ENCODE measurements at places on chromosomes 6 and 20.

DNA sequence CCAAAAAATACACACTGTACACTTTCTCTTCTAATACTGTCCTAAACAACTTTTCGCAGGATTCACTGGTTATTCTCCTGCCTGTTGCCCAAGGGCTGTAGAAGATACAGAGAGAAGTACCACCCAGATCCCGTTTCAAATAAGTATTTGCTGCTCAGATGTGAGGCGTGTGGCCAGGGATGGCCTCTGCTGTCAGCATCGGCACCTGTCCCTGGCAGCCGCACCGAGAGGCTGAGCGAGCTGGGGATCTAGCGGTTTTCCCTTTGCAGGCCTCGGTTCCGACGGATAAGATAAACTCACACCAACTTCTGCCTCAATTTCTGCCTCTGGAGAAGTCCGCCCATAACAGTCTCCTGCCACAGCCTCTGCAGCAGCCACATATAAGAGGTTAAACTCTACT is 685.2 kb upstream of the AGPAT4 start:
- no peak for DNase-seq

DNA sequence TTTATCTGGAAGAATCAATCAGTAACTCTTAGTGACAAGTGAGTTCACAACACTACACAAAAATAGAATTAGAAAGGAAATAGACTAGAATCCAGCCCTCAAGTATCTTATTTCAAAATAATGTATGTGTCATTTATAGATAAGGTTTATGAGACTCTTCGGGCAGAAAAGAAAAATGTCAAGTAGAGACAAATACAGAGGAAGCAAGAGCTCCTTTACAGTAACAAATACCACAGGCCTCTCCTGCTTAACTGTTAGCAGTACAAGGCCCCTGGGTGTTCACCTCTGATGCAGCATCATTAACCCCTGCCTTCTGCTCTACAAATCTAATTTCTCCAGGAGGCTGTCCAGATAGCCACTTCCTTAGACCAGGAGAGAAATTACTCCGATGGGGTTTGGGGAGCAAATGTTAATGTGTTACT is 76.7 kb downstream of the UBE3D start:
- no peak for DNase-seq

DNA sequence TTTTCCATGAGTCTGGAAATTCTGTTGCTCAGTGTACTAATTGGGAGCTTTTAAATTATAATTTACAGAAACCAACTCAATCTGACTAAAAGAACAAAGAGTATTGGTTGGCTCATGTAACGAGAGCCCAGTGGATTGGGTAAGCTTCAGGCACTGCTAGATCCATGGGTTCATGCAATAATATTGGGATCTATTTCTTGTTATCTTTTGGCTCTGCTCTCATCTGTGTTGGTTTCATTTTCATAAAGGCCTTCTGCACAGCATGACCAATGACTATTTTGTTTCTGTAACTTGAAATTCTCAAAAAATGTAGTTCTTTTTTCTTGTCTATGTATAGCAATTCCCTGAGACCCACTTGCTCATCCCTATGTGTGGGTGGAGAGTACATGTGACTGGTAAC is 12.0 kb downstream of the SLC2A10 start:
- no peak for DNase-seq

GRCh38 chr6:89640804-89641203 is 2.3 kb upstream of the LYRM2 start:
- DNase-seq = no peak

DNA sequence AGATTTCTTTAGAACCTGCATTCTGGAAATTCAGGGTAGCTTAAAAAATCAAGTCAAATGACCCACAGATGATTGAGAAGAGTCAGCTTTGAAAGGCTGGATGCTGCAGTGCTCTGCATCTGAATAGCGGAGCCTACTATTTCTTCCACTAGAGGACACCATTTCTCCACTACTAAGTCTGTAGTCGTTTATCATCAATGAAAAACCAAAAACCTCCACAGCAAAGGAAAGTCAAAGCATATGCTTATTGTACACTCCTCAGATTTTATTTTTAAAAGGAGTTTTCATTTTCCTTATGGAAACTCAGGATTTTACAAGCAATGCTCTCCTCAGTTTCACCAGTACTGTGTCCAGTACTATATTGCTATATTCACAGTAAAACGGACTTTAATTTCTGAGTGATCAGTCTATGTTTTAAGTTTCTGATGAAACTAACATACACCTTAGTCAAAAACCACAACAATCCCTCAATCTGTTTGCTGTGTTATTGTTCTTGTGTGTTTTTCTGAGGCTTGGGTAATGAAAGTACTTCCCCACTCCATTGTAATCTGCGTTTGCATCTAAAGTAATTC is 50.5 kb upstream of the ENPP5 start:
- DNase-seq = peak; percentile 18

- DNase-seq = peak; percentile 47
Measured at GRCh38 chr6:111087871-111088667, 766 bp downstream of the SLC16A10 start.

DNA sequence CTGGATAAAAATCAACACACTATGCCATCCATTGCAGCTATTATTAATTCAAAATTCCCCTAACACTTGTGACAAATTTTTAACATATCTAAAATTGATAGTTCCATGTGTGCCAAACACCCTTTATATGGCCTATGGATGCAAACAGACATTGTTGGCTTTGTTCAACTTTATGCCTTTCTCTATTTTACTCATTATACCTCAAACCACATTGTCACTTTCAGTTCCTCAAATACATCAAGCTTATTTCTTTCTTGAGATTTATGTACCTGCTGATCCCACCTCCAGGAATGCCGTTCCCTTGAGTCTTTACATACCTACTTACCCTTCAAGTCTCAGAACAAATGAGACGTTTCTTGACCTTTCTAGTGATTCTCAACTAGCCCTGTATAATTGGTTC is 193.5 kb upstream of the PLN start:
- DNase-seq = no peak

All from CD4-positive, alpha-beta T cell treated with Interleukin-2 at 100 ng/mL for 4 hours (primary cell).